Stimulated activated CD4-positive, alpha-beta T cell treated with anti-CD3 and anti-CD28 coated beads, Interleukin-4, amount 100 ng/mL, for 24 hours (primary cell): ENCODE measurements at places on chromosomes 5 and 9.

DNA sequence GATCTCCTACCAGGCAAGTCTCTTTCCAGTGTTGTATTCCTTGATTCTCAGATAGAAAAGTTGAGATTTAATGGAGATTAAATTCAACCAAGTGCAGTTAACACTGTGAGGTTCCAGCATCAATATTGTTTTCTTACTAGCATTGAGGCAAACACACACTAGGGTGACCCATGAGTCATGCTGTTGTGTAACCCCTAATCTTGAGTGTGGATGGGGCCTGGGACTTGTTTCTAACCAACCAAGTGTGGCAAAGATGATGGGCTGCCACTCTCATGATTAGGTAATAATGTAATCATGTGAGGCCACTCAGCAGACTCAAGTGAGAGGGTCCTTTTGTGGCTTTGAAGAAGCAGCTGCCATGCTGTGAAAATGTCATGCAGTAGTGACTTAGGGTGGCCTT lies 394.2 kb downstream of the IRX2 start:
- no peak for DNase-seq

DNA sequence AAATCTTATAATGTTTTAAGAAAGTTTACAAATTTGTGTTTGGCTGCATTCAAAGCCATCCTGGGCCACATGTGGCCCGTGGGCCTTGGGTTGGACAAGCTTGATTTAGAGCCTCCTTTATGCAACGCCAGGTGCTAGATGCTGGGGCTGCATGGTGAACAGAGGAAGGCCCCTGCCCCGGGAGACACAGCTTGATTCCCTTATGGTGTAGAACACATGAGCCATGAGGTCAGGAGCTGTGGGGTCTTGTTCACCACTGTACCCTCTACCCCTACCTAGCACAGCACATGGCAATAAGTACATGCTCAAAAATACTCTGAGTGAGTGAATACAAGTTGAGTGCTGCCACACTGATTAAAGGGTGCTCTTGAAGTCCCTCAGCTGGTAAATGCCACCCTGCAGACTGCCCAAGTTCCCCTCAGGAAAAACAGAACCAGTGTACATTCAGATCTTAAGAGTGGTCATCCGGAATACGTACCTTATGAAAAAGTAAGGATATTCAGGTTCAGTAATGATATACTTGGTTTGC lies 71.9 kb downstream of the ARRDC3 start:
- DNase-seq = no peak

DNA sequence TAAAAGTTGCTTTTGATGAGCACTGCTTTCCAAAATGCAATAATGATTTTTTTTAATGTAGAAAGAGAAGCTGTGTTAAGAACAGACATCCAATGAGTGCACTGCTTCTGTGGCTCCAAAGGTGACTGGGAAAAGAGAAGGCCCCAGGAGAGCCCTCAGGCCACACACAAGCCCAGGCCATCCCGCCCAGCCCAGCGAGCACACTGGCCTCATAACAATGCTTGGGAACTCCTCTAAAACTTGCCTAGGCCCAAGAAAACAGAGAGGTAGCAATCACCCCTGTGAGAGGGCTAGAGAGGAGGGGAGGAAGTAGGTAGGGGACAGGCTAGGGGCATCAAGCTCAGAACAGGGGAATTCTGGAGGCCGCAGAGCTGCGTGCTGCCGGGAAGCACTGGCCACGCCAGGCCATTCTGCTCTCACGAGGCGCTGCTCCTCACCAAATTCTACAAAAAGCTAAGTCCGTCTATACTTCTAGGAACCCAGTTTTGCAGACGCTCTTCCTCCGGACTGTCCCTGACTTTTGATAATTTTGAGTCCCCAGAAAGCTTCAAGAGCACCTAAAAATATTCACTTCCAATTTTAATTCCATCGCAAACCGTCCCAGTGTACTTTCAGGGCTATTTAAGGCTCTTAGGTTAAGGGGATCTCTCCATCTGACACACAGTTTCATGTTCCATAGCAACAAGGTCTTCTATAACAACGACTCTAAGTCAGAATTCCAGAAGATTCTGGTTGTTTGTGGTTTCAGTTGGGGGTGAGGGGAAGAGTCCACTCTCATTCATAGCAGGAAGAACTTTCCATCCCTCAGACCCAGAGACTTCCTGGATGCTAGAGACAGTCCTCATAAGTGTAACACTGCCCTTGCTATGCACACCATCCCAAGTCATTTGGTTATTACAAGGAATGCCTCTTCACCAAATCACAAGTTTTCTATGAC lies 51.0 kb downstream of the HABP4 start:
- DNase-seq = no peak

DNA sequence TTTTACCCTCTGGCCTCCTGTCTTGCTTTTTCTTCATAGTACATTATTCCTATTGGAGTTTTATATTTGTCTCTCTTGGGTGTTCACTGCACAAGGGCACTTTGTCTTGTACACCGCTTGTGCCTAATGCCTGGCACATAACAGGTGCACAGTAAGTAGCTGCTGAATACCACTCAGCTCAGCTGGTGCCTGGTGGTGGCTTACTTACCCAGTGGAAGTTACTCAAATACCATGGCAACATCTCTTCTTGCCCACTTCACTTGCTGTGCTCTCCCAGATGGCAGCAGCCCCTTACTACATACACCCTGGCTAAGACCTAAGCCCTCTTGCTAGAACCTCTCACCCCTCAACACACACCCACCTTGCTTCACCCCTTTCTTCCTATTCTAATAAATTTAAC lies 11.3 kb upstream of the SKP1 start:
- no peak for DNase-seq

DNA sequence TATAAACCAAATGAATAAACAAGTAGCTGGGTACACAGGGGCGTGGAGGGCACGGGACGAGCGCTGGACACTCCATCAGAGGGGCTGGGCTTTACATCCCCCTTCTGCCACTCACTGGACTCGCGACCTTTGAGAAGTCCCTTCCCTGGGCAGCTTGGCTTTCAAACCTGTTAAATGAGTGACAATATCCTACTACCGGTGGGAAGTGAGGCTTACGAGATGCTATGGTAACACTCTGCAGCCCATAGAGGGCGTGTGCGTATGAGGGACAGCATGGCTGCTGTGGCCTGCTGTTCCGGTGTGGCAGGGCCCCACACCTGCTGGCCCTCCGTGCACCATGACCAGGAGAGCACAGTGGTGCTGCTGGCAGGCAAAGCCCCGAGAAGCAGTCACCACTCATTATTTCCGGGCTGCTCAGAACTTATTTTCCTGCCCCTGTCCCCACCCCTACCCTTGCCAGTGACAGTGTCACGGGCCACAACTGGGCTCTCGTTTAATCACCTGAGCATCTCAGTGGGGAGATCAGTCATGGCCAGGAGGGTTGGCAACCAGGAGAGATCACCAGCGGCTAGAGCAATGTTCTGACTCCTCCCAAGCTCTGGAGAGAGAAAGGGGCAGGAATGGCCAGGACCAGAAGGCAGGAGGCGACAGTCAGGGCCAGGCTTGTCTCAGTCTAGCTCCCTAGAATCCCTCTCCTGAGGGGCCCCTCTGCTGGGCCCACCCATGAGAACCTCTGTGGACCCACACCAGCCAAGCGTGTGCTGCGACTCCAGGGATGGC lies 10.5 kb downstream of the CLTB start:
- no peak for DNase-seq

DNA sequence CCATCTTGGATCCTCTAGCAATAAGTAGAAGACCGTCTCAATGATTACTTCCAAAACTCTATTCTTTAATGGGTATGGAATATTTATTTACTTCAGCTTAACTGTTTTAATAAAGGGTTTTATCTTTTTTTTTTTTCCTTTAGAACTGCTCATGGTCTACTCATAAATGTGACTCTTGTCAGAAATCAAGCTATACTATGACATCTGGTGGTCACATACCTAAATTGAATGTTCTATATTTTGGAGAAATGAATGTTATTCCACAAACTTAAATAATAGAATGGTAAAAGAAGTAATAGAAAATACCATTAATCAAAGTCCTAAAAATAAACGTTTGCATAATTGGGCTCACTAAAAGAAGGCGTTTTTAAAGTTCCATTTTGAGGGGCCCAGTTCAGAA lies 131.2 kb upstream of the PLCXD3 start:
- no peak for DNase-seq

DNA sequence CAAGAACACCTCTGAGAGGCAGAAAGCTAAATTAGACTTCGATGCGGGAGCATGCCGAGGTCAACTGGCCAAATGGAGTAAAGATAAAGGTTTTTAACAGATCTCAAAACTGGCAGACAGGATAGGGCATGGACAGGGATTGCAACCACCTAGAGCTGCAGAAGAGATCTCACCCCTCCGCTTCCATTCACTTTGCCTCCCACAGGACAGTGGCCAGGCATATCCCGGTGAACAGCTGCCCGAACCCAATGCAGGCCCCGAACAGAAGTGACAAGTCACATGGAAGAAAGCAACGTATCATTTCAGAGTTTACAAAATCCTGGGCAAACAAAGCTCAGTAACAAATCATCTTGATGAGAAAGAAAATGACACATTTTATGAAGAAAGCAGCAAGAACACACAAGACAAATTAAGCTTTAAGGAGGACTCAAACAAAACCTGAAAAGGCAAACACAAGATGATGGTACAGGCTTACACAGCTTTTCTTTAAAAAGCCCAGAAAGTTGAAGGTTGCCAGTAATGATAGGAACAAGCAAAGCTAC lies 18.4 kb downstream of the RNF130 start:
- no peak for DNase-seq

GRCh38 chr5:83744821-83745220 lies 24.2 kb upstream of the HAPLN1 start:
- no peak for DNase-seq

DNA sequence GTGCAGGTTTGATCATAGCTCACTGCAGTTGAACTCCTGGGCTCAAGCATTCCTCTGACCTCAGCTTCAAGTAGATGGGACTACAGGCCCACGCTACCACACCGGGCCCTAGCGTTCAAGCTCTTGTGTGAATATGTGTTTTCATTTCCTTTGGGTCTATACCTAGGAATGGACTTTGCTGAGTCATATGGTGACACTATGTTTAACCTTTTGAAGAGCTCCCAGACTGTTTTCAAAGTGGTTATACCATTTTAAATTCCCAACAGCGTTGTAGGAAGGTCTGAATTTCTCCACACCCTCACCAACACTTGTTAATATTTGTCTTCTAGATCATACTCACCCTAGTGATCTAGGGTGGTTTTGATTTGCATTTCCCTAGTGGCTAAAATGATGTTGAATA lies 33.5 kb downstream of the FAF2 start:
- DNase-seq = no peak

DNA sequence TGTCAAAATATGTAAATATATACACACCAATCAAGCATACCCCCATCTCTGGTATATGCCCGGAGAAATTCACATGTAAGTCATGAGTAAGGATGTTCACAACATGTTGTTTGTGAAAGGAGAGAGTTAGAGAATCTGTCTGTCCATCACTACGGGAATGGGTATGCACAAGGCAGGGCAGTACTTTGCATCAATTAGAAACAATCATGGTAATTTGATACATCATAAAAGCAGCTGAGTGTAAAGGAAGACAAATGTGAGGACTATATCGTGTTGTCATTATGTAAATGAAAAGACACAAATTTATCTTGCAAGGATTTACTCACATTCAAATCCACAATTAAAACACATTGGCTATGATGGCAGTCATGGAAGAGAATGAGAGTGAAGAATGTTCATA lies 146.7 kb downstream of the SV2C start:
- DNase-seq = no peak

DNA sequence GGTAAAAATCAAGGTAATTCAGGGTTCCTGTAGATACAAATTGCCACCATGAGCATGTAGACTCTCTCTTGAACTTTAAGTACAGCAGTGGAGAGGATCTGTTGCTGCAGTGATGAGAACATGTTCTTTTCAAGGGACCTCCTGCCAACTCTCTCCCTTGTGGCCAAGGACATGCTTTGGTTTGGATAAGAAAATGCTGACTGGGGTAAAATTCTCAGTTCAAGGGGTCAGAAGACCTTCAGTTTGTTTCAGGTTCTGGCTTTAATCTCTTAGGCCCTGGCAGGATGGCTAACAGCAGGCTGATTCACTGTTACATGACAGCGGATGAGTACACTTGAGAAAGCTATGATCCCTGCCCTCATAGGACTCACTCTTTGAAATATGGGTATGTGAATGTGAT lies 299.2 kb upstream of the NMUR2 start:
- no peak for DNase-seq

GRCh38 chr9:20207176-20207575 lies 415.1 kb downstream of the MLLT3 start:
- no peak for DNase-seq

GRCh38 chr5:157540124-157540523 lies 35.5 kb downstream of the ADAM19 start:
- no peak for DNase-seq

DNA sequence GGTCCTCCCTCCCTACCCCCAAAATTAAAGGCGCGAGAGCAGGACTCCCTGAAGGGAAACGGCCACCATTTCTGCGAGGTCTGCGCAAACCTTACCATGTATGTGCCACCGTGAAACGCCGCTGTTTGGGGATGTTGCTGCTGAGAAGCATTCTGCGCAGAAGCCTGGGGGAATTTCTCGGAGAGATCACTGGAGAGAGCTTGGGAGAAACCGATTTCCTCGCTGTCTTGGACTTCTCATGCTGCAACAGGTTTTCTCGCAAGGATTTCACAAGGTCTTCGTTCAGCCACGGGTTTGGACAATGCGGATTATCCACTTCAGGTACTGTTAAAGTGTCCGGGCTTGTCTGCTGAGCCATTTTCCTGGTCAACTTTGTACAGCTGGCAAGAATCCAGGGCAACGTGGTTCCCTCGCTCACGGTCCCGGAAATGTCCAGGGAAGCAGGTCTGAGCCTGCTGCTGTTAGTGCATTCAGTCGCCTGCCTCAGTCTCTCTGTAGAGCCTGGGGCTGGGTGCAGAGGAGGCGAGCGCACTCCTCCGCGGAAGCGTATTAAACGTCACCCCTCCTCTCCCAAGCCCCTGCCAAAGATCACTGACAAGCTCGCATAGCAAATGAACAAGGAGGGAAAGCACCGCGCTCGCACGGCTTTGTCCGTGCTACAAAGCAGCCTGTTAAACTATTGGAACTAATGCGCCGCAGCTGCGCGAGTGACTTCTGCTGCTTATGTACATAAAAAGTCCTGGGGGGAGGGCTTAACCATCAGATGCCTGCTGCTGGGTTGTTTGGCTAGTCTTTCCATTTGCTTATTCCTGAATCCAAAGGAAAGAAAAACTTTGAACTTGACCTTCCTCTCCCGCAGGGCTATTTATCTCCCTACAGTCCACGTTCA lies 125.1 kb downstream of the PDE4D start:
- DNase-seq = no peak

- DNase-seq = no peak
Measured at GRCh38 chr9:120387257-120388002, 192.5 kb downstream of the CDK5RAP2 start.
